Left lung (tissue), 14 donors: ENCODE measurements at places on chromosomes 4 and X. TPM values are rescaled to one million over a fixed set of nuclear protein-coding genes. Genes with fewer than 3 reads are reported as not detected.
A peak's percentile ranks its signal among the peaks of the same experiment; 100 is the strongest.

ZNF81 gene
- 6.8 TPM for polyA plus RNA-seq

DHX15 gene
- polyA plus RNA-seq, result 216 TPM

- DNase-seq, result no peak
Measured at GRCh38 chr4:60544981-60545380, 655.1 kb upstream of the ADGRL3 start.

- DNase-seq, result no peak
Measured at GRCh38 chr4:74545448-74545847, 100.5 kb downstream of the AREG start.

DNA sequence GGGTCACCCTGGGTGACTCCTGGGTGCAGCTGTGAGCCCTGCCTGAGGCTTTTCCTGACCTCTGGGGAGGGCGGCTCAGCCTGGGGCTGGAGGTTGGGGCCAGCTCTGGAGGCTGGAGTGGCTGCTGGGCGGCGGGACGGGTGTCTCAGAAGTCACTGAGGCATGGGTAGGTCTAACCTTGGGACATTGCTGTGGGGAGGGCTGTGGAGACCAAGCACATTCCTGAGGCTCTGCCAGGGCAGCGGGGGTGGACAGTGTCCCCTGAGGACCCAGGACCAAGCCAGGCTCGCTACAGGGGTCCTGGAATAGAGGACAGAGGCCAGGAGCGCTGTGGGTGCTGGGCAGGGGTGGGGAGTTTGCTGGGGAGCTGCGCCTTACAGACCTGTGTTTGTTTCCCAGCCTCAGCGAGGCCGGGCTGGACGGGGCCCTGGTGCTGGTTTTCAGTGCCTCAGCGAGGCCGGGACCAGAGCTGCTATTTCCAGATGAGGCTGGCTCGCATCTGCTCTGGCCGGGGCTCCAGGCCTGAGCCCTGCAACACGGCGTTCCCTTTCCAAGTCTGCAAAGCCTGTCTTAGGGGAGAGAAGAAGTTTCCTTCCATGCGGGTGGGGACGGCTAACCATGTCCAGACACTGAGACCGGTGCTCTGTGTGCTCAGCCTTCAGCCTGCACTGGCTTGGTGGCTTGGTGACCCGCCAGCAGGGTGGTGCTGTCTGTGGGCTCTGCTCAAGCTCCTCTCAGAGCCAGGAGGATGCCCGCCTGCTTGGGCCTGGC is 3.0 kb upstream of the SLC25A6 start:
- peak; percentile 75 for DNase-seq

DNA sequence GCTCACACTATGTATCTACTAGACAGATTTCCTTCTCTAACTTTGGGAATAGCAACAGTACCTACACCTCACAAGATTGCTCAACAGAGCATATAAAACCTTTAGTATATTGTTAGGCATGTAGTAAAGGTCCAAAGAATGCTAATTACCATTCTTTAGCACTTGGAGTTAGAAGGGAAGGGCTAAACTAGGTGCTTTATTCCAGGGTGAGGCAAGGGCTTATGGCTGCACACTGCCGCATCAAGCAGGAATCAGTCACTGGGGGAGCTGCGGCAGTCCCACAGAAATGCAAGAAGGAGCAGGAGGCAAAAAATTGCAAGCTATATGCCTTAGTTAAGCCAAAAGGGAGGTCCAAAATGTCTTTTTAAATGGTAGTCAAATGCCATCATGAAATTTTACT is 162.7 kb downstream of the PPP3CA start:
- DNase-seq, result no peak

GRCh38 chr4:47662975-47663374 is 174.9 kb downstream of the CORIN start:
- DNase-seq, result no peak

- DNase-seq, result no peak
Measured at GRCh38 chrX:18227458-18227857, 6.8 kb upstream of the BEND2 start.

GRCh38 chrX:21354725-21355124 is 19.5 kb upstream of the CNKSR2 start:
- no peak for DNase-seq
